ENCODE measurements at places on chromosomes 2 and 18. TPM values are rescaled to one million over a fixed set of nuclear protein-coding genes. Genes with fewer than 3 reads are reported as not detected.

Gene BOLL
- not detected for total RNA-seq

Gene ZNF892
- 3.0 TPM for total RNA-seq

Gene CHST10
- 3.1 TPM for total RNA-seq

Gene CHRNG
- total RNA-seq: not detected

Gene XDH
- 1.6 TPM for total RNA-seq

Gene C2orf42
- 32.2 TPM for total RNA-seq

Gene KIF5C
- total RNA-seq: 21.7 TPM

Gene QPCT
- total RNA-seq: not detected

Gene TUBA3E
- not detected for total RNA-seq
